NCI-H2107 (cell line): ENCODE measurements at places on chromosomes 2 and 18.

- DNase-seq, result no peak
Observed at GRCh38 chr2:221001381-221001801, 570.7 kb downstream of the EPHA4 start.

GRCh38 chr18:49734836-49735235 lies 78.5 kb downstream of the ACAA2 start:
- no peak for DNase-seq

GRCh38 chr2:12804091-12804856 lies 87.5 kb downstream of the TRIB2 start:
- no peak for DNase-seq

GRCh38 chr18:10100196-10100595 lies 186.4 kb downstream of the VAPA start:
- no peak for DNase-seq

DNA sequence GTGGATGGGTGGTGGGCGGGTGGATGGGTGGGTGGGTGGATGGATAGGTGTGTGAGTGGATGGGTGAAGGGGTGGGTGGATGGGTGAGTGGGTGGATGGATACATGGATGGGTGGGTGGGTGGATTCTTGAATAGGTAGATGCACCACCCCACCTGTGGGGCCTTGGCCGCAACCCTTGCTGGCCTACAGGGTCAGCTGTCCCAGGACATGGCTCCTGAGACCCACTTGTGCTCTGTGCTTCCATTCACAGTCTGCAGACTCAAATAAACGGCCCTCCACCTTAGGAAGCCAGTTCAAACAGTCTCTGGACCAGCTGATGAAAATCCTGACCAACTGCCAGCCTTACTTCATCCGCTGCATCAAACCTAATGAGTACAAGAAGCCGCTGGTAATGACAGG lies 54.4 kb downstream of the MYO7B start:
- DNase-seq, result no peak

GRCh38 chr2:118805064-118805690 lies 42.3 kb downstream of the EN1 start:
- no peak for DNase-seq

DNA sequence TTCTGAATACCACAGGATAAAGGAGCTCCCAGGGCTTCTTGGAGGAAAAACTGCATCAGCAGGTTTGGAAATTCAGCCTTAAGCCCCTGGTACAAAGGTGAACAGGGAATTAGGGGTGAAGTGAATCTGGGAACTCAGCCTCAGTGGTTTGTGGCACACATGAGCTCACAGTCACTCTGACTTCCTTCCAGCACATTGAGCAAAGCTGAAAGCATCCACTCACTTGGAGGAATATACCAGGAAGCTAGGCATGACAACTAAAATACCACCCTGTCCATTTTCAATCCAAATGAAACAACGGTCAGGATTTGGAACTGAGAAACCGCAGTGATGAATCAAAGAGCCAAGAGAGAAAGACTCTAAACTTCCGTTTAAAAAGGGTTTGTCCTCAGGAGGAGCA lies 216.1 kb downstream of the ICOS start:
- DNase-seq, result no peak

DNA sequence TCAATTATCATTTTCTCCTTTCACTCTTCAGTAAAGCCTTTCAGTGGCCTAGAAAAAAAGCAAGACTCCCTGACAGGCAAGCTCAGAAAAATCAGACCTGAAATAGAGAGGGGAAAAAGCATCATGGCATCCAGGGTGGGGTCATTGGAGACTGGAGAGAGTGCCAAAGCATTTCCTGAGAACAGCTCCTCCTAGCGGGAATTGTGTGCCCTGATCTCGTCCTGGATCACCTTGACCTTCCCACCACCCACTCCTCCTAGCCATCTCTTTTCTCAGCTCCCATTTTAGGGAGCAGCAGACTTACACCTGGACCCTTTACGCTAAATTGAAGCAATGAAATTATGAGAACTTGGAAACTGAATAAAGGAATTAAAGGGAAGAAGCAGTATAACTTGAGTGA lies 176.6 kb downstream of the VWC2L start:
- DNase-seq, result no peak

DNA sequence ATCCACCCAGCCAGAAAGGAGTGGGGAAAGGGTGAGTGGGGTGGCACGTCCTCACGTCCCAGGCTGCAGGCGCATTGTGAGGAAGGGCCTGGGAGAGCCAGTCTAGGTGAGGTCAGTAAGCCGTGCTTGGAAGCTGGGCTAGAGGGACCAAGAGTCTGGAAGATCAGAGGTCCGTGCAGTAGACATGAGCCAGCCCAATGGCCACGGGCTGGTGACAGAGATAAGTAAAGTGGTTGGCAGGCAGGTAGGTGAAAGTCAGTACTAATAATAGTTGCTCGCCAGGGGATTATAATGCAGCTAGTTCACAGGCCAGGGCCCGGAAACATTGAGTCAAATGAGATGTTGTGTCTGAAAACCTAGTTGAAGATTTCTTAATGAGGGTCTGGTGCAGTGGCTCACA lies 133.2 kb downstream of the GBX2 start:
- DNase-seq, result no peak

- no peak for DNase-seq
Observed at GRCh38 chr2:191675807-191676721, 1.9 kb upstream of the NABP1 start.

DNA sequence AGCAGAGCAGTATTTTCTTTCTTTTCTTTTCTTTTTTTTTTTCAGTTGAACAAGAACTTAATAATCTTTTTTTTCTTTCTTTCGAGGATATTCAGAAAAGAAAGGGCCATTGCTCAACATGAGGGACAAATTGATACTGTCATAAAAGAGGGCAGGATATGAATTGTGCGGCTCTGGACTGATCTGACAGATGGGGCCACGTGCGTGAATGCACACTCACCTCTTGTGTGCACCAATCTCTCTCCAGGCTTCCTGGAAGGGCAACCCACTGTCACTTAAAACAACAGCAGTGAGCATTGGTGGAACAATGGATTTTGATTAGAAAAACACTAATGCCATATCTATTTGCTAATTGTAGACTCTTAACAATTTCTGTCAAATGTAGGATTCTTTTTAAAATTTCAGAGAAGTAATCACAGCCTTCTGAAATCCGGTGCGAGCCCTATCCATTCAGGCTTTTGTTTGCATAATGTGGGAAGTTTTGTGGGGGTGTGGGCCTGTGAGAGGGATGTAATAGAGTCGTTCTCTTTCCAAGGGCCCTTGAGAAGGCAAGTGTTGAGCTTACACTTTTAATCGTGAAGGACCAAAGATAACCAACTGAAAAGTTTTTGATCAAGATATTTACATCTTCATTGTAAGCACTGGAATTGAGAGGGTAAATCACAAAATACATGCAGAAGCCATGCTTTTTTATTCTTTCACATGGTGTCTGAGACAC lies 298.8 kb downstream of the SP3 start:
- DNase-seq, result no peak

- DNase-seq, result no peak
Observed at GRCh38 chr2:220194630-220195584, 567.5 kb downstream of the SLC4A3 start.

DNA sequence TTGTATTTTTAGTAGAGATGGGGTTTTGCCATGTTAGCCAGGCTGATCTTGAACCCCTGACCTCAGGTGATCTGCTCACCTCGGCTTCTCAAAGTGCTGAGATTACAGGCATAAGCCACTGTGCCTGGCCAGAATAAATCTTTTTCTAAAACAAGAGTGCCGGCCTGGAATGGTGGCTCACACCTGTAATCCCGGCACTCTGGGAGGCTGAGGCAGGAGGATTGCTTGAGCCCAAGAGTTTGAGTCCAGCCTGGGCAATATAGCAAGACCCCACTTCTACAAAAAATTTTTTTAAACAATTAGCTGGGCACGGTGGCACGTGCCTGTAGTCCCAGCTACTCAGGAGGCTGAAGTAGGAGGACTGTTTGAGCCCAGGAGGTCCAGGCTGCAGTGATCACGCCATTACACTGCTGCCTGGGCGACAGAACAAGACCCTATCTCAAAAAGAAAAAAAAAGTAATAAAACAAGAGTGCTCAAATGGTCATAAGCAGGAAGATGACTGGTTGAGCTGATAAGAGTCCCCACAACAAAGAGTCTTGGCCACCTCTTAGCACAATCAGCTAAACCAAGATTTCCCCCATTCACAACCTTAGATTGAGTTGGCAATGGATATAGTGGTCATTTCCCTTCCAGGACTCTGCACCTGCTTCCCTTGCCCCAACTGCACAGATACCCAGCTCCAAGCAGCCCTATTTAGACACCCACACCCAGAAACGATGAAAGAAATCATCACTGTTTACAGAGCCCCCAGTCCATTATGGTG lies 5.8 kb upstream of the UCN start:
- DNase-seq, result no peak

DNA sequence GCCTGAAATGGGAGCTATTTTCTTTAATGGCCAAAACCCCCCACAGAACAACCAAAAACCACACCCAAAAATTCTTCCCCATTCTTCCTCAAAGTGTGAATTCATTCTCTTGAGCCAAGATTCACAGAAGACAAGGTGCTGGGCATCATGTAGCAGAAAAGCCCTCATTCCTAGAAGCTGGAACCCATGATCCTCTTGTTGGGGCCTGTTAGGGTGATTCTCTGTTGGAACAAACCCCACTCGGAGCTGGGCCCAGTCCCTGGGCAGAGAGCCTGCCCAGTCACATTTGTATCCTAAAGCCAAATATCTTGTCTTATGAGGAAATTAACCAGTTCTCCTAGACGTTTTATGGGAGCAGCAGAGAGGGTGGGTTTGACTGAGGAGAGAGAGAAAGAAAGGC lies 22.8 kb upstream of the VPS4B start:
- no peak for DNase-seq

DNA sequence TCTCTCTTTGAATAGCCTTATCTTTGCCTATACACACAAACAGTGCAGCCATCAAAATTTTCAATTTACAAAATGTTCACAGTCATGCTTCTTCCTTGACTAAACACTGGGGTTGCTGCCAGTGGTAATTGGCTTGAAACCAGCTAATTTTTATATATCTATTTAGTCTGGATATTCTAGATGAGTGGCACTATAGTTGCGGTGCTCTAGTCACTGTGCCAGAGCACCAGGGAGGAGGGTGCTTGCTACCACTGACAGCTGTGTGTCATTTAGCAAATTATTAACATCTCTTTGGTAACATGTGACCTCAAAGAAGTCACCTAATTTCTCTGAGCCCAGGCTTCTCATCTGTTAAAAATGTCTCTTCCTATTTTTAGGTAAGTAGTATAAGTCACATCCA lies 130.4 kb downstream of the MEIS1 start:
- DNase-seq, result no peak

DNA sequence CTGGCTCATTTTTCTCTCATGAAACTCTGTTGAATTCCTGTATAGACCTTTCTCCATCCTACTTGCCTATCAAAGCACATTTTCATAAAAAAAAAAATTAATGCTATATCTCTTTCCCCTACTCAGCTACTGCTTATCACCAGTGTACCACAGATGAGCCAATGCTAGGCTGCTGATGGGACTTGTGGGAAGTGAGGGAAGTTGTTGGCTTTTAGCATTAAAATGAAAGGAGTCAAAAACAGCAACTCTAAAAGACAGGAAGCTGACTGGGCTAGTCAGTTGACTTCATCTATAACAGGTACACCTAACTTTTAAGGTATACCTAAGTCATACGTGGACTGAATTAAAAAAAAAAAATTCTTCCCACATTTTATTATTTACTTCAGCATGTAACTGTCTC lies 102.1 kb downstream of the FAM117B start:
- DNase-seq, result no peak
